ENCODE measurements at places on chromosomes 13 and 19. TPM values are rescaled to one million over a fixed set of nuclear protein-coding genes. Genes with fewer than 3 reads are reported as not detected.

SLITRK1 gene
- not detected for total RNA-seq

LILRB4 gene
- not detected for total RNA-seq

LACC1 gene
- 13.0 TPM for total RNA-seq

SEMA6B gene
- not detected for total RNA-seq

CYP2A7 gene
- not detected for total RNA-seq

C3 gene
- 0.33 TPM for total RNA-seq

CGB7 gene
- total RNA-seq = 4.7 TPM

FREM2 gene
- 0.39 TPM for total RNA-seq

CGB2 gene
- total RNA-seq = not detected

TRPC4 gene
- under 0.01 TPM for total RNA-seq

PSPN gene
- total RNA-seq = 1.4 TPM
